ENCODE measurements at places on chromosomes 5 and 9. TPM values are rescaled to one million over a fixed set of nuclear protein-coding genes. Genes with fewer than 3 reads are reported as not detected.

CD180 gene
- not detected for total RNA-seq

TMEM252 gene
- total RNA-seq: not detected

TMEM167A gene
- total RNA-seq: 39.1 TPM

MAST4 gene
- 36.8 TPM for total RNA-seq

SLC6A7 gene
- total RNA-seq: not detected

ENTPD8 gene
- not detected for total RNA-seq

FAM163B gene
- total RNA-seq: not detected

PCDHA1 gene
- total RNA-seq: not detected

CDH10 gene
- total RNA-seq: 0.15 TPM

INSL6 gene
- total RNA-seq: not detected

NFX1 gene
- total RNA-seq: 18.2 TPM

CCNO gene
- 8.5 TPM for total RNA-seq

FRRS1L gene
- not detected for total RNA-seq

PCDHA2 gene
- total RNA-seq: not detected

LRRC70 gene
- not detected for total RNA-seq

F12 gene
- 7.5 TPM for total RNA-seq

Data from hair follicular keratinocyte (primary cell).